Sigmoid colon (tissue), 7 donors: ENCODE measurements at places on chromosomes 1 and 21. TPM values are rescaled to one million over a fixed set of nuclear protein-coding genes. Genes with fewer than 3 reads are reported as not detected.

DNA sequence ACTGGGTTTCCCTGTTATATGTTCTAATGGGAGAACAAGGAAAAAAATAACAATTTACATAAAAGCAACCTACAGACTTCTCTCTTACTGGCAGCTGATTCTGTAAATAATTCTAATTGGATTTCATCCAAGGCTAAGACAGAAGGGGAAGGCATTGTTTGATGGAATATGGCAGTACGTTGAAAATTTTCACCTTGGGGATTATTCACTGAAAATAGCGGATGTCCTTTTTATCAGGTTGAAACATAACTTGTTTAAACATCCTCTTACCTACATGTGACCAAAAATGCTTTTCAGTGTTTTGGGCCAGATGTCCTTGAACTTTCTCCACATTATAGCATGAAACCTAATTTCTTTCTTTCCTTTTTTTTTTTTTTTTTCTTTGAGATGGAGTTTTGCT is 24.9 kb downstream of the TSNAX start:
- DNase-seq = no peak

GRCh38 chr1:85577419-85578320 is 2.9 kb upstream of the CCN1 start:
- peak; percentile 77 for DNase-seq

GRCh38 chr1:167648252-167648849 is 18.3 kb downstream of the RCSD1 start:
- DNase-seq = peak; percentile 69

SLC22A15 gene
- total RNA-seq = 2.4 TPM

DNA sequence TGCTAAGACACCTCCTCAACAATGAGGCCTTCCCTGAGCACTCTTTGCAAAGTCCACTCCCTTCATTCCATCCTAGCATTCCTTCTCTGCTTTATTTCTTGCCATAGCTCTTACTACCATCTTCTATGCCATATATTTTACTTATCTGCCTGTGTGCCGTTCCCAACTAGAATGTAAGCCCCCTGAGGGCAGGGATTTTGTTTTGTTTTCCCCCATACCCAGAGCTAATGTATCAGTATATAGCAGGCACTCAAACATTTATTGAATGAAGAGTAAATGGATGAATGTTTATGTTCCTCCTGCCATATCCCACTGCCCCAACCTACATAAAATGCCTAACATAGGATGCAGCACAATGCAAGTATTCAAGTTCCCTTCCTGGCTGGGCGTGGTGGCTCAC is 14.9 kb upstream of the PPP1R15B start:
- DNase-seq = no peak

DNA sequence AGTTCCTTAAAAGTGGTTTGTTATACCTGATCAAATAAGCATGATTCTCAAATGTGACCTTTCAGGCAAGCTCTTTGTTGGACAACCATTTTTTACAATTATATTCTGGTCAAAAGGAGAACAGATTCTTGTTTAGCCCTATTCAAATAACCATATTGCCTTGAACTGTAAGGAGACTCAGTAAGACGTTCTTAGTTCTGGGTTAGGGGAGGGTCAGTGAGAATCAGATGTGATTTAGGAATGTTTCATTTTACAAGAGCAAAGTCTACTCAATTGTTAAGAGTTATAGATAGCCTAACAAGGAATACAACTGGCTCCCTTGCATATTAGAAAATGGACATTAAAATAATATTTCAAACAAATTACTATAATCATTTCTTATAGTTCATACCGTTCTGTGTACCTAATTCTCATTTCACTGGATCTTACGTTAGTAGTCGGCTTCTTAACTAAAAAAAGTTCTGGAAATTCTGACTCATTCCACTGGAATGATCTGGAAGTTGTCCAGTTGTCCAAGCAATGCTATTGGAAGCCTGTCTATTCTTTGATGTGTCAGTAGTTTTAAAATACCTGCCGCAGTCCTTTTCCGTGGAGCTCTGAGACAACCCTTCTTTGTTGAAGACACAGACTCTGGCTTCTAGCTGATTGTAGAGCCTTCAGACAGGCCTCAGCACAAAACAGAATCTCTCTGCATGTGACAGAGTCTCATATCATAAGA is 88.8 kb downstream of the MAST2 start:
- DNase-seq = no peak

DNA sequence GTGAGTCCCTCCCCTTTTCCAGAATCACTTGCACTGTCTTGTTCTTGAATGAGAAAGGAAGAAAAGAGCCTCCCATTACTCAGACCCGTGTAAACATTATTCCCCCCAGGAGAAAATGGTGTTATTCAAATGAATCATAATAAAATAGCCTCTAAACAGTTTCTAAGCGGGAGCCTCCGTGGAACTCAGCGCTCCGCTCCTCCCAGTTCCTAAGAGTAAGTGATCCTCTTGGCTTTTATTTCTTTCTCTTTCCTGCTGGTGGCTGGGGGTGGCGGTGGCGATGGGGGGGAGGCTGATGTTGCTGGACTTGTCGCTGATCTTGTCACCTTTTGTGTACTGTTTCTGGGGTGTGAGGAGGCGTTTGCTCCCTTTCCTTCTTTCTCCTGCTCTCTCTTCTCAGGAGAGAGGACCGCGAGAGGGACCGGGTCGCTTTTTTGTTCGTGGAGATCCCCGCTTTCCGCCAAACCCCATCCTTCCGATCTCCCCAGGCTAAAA is 781 bp downstream of the PROX1 start:
- DNase-seq = no peak

DNA sequence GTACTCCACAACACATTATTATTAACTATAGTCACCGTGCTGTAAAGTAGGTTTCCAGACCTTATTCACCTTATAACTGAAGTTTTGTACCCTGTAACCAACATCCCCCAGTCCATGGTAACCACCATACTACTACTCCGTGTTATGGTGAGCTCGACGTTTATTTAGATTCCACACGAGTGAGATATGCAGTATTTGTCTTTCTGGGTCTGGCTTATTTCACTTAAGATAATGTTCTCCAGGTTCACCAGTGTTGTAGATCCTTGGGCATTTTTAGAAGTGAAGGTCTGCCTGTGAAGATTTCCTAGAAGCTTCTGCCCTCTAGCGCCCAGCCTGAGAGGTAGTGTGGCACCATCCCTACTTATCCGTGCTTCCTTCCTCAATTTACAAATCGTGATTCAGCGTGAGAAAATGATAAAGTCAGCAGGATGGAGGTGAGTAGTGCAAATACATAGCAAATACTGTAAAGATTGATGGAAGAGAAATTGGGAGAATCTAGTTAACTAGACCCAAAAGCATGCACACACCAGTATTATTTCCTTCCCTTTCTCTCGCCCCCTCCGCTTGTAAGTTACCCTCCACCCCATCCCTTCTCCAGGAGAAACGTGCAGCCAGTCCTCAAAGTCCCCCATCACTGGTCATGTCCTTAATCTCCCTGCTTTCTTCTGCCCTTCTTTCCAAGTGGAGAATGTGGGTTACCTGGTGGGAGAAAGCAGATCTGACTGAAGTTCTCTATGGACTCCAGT is 36.0 kb upstream of the DISC1 start:
- peak; percentile 73 for DNase-seq

- no peak for DNase-seq
These were observed 335.8 kb upstream of the KAZN start for GRCh38 chr1:14262637-14263036.

DNA sequence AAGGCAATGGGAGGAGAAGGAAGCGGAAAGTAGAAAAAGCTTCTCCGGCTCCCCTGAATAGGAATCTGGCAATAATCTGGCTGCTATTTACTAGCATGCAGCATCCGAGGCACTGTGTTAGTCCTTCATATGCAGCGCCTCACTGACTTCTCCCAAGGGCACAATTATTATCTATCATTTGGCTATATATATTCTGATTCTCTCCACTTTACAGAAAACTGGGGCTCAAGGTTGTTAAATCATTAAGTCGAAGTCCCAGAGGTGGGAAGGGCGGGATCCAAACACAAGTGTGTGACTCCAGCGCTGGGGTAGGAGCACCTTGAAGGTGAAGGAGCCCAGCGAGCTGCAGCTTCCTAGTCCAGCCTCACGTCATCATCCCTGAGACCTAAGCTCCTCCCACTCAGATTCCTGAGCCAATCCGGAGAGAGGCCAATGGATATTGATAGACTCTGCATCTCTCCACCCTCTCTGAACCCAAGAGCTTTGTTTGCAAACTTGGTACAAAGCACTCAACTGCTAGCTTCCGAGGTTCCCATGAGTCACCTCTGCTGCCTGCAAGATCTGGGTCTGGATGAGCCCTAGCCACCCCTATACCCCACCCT is 16.6 kb upstream of the EYA3 start:
- DNase-seq = no peak

GRCh38 chr1:87279966-87280535 is 48.6 kb upstream of the LMO4 start:
- no peak for DNase-seq

DNA sequence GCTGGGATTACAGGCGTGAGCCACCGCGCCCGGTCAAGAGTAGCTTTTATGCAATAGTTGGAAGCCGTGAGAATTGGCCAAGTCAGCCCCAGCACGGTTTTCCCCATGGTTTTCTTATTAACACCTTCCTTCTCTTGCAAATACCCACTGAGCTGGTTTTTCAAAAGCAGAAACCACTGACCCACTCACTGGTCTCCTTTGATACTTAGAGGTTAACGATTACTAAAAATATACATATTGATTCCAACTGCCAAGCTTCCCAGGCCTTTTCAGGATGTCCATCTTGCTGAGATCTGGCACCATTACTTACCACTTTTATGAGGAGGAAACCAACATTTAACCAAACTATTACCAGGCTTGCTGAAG is 25.9 kb upstream of the TARDBP start:
- no peak for DNase-seq

OR6N1 gene
- total RNA-seq = not detected

- peak; percentile 56 for DNase-seq
These were observed 93.9 kb downstream of the MATN1 start for GRCh38 chr1:30629501-30629900.

GRCh38 chr1:46630719-46631118 is 14.1 kb upstream of the MOB3C start:
- DNase-seq = no peak

LCA5L gene
- total RNA-seq = 5.5 TPM

UTS2 gene
- total RNA-seq = not detected

DNAJC6 gene
- 3.9 TPM for total RNA-seq

DNA sequence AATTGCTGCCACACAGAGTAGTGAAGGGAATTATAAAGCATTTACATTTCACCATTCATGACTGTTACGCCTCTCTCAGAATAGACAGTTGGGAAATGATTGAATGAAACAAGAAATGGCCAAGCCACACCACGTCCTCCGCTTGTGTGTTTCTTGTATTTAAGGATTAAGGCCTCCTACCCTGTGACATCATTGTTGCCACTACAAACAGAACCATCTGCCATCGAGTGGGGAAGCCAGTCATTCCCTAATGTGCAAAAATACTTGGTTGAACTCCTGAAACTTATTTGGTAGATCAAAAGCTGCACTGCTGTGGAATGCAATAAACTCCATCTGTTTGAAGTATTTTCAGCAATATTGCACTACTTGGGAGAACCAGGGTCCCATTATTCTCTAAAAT is 99.0 kb upstream of the C1orf105 start:
- no peak for DNase-seq

FOXO6 gene
- total RNA-seq = 0.49 TPM

DNA sequence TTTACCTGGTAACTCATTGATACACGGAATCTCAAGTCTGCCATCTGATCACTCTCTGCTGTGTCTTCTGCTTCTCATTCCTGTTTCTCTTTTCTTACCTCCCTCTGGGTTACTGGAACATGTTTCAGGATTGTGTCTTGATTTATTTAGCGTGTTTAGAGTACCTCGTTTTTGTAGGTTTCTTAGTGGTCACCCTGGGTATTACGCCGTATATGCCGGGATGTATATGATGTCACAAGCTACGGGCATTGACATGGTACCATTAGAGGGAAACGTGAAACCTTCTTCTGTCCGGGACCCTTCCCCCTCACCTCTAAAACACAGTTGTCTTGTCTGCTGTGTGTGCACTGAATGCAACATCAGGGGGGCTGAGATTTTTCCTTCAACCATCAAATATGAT is 2.8 kb downstream of the ACTRT2 start:
- peak; percentile 7 for DNase-seq

TLR5 gene
- total RNA-seq = 4.6 TPM

- no peak for DNase-seq
These were observed 604 bp downstream of the FGR start for GRCh38 chr1:27634177-27634984.

DNA sequence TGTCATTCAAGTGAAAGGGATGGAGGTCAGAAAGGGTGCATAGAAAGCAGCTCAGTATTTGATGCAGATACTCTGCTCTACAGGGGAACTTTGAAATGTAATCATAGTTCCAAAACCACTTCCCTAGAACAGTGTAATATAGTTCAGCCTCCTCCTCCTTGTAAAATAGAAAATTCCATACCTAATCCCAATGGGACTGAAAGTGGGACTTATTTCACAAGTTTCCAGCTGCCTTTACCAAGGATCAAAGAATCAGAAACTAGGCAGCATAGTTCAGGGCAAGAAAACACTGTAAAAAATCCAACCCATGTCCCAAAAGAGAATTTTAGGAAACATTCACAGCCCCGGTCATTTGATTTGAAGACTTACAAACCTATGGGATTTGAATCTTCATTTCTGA is 8.1 kb upstream of the TMCO2 start:
- no peak for DNase-seq

DNA sequence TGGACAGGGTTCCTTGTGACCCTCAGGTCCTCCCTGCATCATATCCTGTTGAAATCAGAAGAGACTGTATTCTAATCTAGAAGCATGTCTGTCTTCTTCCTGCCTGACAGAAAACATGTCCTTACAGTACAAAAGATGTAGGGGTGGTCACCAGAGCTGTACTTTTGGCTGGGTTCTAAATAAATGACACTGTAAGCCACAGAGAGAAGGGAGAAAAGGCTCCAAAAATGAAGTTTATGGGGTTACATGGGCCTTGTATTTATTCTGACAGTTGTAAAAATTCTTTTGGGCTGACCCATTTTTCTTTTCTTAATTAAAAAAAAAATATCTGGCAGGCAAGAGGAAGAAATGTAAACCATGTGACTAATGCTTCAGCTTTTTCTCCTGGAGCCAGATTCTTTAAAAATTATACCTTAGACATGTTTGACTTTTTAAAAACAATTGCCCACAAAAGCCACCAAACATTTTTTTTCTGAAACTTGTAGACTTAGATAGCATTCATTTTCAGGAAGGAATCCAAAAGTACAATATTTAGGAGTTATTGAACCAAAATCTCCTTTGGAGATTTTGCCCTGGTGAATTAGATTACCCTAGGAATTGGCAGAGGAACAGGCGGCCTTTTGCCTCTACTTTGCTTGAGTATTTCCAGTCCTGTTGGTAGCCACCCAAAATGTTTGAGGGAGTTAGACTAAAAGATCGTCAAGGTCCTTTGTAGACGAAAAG is 17.1 kb downstream of the RGL1 start:
- DNase-seq = peak; percentile 80

GRCh38 chr1:182556279-182556678 is 32.8 kb downstream of the RNASEL start:
- DNase-seq = no peak

HSF2BP gene
- total RNA-seq = 0.16 TPM

SPATA46 gene
- total RNA-seq = not detected

DPYD gene
- total RNA-seq = 44.2 TPM

ZBTB37 gene
- total RNA-seq = 7.5 TPM
